ENCODE measurements at places on chromosomes 4 and X.

GRCh38 chr4:15149839-15150592, 147.7 kb downstream of the CPEB2 start:
- DNase-seq: no peak

- no peak for DNase-seq
Measured at GRCh38 chrX:14865201-14865600, 7.7 kb downstream of the FANCB start.

- no peak for DNase-seq
Measured at GRCh38 chrX:155188786-155189185, 27.5 kb upstream of the VBP1 start.

GRCh38 chr4:96016634-96017299, 176.9 kb downstream of the PDHA2 start:
- no peak for DNase-seq

DNA sequence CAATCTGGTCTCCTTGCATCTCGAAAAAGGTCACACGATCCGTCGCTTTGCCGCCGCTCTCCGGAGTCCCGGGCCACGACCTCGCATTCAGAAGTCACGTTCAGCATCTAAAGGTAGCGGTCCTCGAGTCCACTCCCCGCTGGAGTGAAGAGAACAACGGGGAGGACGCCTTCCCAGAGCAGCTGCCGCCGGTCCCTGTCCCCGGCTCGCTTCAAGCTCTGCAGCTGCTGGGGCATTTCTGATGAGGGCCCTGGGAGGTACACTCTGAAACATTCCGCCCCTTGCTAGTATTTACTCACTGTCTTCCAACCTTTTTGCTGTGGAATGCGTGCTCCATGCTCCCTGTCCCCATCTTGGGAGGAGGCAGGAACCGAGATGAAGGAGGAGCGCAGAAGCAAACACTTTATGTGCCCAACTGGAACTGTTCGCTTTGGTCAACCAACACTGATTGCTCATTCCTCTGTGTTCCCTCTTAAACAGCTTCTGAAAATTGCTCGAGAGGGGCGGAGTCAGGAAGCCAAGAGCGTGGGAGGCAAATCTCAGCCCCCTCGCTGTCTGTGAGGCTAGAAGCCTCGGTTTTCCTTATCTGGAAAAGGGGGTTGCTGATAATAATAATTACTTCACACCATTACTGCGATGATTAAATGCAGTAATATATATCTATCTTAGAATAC, 6.4 kb upstream of the VAMP7 start:
- no peak for DNase-seq

- no peak for DNase-seq
Measured at GRCh38 chrX:118802857-118803256, 20.8 kb upstream of the ZCCHC12 start.

GRCh38 chr4:140680686-140681085, 75.5 kb downstream of the TBC1D9 start:
- DNase-seq: no peak

GRCh38 chrX:57156397-57157049, 19.3 kb upstream of the SPIN2A start:
- peak; percentile 5 for DNase-seq

- no peak for DNase-seq
Measured at GRCh38 chr4:82818664-82819662, 20.4 kb upstream of the SCD5 start.

DNA sequence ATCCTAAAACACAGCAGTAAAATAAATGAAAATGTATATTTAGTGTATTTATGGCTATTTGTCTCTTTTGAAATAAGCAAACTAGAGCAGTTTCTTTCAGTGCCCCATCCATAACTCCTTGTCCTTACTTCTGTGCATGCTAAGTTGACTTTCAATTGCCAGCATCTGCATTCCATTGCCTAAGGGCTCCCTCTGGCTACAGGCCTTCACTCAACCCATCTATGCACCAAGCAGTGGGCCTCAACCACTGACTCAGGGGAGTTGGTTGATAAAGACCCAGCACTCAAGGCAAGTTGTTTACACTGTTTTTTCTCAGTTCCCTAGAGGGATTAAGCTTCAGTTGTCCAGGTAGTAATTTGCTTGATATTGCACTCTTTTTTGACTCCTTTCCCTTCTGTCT, 265.7 kb downstream of the IQCM start:
- no peak for DNase-seq

DNA sequence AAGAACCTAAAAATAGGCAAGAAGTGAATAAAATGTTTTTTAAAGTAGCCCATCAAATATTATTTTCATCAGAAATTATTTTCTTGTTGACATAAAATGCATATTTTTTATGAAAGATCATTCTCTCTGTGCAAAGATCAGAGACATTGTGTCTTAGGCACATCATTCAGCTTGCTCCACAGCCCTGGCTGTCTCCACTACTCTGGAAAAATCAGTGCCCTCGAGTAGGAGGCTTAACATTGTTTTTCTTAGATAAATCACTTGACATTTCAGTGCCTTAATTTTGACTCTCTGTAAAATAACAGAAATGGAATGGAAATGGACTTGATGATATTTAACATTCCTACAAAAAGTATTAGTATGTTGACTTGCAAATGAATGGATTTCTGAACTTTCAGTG, 77.9 kb downstream of the FAT4 start:
- DNase-seq: no peak

Measured in CD4-positive, CD25-positive, alpha-beta regulatory T cell (primary cell).